ENCODE measurements at places on chromosomes 13 and 19.

GRCh38 chr13:34338102-34338501 is 520.2 kb downstream of the RFC3 start:
- DNase-seq: no peak

DNA sequence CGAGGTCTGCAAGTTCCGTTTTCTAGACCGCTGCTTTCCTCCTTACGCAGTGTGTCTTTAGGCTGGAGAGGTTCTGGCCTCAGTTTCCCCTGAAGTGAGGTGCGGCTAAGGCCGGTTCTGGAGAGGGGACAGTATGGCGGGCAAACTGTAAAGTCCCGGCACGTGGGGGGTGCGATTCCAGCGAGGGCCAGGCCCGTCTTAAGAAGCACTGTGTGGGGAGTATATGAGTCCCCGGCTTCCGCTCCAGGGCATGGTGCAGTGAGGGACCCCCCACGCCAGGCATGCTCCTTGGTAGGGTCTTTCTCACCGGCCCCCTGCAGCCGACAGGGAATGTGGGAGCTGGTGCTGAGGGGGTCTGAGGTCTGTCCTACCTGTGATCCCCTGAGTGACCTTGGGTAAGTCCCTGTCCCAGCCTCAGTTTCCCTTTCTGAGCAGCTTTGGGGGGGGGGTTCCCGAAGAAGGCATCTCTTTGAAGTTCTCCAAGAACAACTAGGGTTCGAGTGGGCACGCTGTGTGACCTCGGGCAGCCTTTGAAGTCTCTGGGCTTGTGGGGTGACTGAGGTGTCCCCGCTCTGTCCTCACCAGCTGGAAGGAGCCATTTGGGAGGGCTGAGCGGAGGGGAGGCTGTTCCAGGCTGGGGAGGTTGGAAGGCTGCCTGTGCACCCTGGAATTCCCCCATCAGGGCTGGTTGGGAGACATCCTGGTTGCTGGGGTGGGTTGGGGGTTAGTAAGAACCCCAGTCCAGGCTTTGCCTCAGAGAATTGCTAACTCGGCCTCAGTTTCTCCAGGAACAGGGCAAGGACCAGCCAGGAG is 1.5 kb downstream of the NFIC start:
- DNase-seq: no peak

- DNase-seq: peak; percentile 91
Observed at GRCh38 chr13:109700176-109700575, 86.2 kb downstream of the IRS2 start.

DNA sequence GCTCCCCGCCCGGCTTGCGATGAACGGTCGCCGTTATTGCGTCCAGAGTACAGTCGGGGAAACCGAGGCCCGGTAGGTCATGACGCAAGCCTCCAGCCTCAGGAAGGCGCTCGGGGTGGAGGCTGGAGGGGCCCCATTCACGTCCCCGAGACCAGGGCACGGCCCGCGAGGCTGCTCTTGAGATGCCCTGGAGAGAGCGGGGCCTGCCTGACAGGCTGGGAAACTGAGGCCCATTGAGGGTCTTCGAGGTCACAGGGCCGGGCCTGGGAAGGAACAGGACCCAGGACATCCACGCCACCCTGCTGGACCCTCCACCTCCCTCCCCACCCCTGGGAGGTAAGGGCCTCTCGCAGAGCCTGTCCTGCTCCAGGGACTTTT is 367 bp downstream of the NDUFS7 start:
- DNase-seq: no peak

DNA sequence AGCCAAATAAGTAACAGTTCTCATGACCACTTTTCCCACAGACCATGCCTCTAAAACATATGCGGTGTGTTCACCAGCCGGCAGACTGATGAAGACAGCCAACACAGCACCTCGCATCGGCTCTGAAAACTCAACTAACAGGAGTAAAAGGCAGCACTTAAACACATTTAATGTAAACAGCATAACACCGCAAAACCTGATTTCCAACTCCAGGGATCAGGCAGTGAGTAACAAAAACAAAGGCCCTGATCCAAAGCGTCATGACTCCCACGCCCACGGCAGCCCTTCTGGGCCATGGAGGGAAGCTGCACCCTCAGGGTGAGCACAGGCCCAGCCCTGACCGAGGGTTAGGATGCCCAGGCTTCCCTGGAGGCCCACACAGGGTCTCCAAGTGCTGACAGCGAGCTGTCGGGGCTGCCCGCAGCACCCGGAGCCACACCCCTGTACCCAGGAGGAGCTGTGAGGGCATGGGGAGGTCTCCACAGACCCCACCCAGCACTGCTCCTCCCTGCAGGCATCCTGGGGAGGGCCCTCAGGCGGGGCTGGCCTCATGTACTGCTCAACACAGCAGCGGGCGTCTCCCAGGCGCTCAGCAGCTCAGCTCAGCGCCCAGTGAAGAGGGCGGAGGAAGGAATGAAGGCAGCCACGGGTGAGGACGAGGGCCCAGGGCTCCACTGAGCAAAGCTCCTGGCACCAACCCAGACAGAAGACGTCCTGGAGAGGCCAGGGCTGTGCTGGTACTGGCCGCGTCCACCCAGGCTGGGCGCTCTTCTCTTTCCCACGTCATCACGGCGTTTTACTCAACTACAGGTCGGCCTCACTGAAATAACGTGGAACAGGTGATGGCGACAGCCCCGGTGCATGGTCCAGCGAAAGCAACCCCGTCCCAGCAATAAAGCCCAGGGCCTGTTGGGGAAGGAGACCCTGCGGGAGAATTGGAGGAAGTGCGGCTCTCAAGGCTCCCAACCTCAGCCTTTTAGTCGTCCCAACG is 53.7 kb downstream of the RASA3 start:
- DNase-seq: peak; percentile 63

DNA sequence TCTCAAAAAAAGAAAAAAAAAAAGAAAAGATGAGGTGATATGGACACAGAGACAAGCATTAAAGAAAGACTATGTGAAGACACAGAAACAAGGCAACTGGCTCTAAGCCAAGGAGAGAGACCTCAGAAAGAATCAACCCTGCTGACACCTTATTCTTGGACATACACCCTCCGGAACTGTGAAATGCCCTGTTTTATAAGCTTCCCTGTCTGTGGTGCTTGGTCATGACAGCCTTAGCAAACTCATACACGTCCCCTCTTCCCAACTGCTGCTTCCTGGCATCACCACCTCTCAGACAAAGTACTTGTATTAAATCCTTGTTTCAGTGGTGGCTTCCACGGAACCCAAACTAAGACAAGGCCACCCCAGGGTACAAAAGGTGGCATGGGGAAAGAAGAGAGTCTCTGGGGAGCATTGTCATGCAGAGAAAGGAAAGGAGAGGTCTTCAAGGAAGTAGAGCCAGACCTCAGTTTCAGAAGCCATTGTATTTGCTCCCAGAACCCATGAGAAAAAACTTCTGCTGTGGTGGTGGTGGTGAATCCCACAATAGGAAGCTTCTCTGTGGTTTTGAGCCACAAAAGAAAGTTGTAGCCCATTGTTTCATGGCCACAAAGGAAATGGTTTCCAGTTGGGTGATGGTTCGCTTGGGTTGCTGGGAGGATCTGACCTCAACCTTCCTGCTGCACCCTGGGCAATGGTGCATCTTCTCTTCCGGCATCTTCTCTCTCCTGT is 16.3 kb upstream of the TSPAN16 start:
- DNase-seq: no peak

DNA sequence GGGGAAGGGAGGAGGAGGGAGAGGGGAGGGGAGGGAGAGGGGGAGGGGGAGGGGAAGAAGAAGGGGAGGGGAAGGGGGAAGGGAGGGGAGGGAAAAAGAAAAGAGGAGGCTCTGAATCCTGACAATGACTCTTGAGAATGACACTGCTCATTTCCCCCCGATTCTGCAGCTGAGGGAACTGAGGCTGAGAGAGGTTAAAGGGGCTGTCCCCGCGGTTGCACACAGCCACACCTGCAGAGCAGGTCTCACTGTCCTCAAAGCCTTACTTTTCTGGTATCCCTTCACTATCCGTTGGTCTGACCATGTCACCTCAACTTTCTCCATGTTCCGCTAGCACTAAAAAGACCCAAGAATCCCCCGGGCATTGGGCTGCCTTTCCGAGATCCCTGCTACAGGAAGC is 35.4 kb downstream of the CYP4F2 start:
- no peak for DNase-seq

GRCh38 chr13:96020155-96020575 is 33.0 kb downstream of the UGGT2 start:
- DNase-seq: peak; percentile 30

Data from transverse colon (tissue), 4 donors.